Right renal pelvis (tissue), 4 donors: ENCODE measurements at places on chromosomes 12 and 14. TPM values are rescaled to one million over a fixed set of nuclear protein-coding genes. Genes with fewer than 3 reads are reported as not detected.

- no peak for DNase-seq
These were observed 53.5 kb downstream of the ADGRD1 start for GRCh38 chr12:131007031-131007739.

DNA sequence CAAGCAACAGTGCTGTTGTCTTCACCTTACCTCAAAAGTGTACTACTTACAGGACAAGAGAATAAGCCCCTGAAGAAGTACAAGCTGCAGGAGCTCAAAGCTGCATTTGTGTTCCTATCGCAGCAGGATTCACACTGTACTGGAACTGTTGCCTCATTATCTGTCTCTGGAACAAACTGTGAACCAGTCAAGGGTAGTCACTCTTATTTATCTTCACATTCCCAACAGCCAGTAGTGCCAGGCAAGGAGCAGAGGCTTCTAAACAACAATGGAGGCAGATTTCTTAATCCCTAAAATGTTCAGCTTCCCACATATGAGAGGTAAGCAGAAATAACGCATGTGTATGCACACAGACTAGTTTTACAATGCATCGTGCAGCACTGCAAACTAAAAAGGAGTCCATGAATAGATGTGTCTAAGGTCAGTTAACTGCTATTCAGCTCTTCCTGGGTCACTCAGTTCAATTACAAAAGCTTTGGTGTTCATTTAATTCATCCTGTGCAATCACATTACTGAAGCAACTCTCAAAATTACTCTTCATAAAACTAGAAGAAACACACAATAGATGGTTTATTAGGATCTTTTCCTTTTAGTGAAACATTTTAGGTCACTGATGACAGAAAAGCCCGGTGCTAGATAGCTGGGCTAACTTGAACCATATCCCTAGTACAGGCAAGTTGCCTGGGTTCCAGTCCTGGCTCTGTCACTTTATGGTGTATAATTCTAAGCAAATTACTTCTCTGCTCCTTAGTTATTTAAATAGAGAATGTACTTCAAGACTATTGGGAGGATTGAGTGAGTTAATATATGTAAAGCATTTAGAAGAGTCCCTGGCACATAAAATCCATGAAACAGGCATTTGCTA lies 2.7 kb downstream of the APPL2 start:
- DNase-seq: no peak

GRCh38 chr14:100149851-100150611 lies 9.4 kb downstream of the DEGS2 start:
- no peak for DNase-seq

- DNase-seq: no peak
These were observed 43.3 kb downstream of the AEBP2 start for GRCh38 chr12:19482551-19483109.

Gene AQP2
- 265 TPM for polyA plus RNA-seq

DNA sequence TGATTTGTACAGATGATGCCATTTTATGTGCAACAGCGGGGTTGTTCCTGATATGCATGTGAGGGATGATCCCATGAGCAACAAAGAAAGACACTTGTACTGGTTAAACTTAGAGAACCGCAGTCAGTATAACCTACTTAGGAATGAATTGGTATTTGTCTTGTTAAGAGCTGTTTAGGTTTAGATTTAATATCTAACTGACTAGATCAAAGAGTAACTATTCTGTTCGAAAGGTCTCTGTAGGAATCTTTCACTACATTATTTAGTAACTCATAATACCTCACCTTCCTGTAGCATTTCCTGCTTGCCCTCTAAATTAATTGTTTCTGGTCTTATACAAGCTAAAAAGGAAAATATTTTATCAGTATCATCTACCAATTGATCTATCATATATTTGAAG lies 350.4 kb downstream of the TRHDE start:
- DNase-seq: no peak

- DNase-seq: no peak
These were observed 268.6 kb downstream of the TRHDE start for GRCh38 chr12:72540811-72541210.

GRCh38 chr14:50020799-50021198 lies 95.6 kb downstream of the VCPKMT start:
- DNase-seq: no peak
